ENCODE measurements at places on chromosomes 2 and 18.

- DNase-seq: no peak
These were observed 756 bp downstream of the ADCYAP1 start for GRCh38 chr18:905307-905947.

GRCh38 chr18:23596183-23596582 is 9.9 kb upstream of the NPC1 start:
- DNase-seq: no peak

- DNase-seq: no peak
These were observed 34.0 kb upstream of the CYTIP start for GRCh38 chr2:157477919-157478318.

- DNase-seq: no peak
These were observed 32.9 kb downstream of the KCNK3 start for GRCh38 chr2:26725521-26725820.

Data from activated B cell treated with CpG ODN at 0.5 μM for 24 hours (primary cell).